HEK293T (cell line): ENCODE measurements at places on chromosomes 3 and 15.

DNA sequence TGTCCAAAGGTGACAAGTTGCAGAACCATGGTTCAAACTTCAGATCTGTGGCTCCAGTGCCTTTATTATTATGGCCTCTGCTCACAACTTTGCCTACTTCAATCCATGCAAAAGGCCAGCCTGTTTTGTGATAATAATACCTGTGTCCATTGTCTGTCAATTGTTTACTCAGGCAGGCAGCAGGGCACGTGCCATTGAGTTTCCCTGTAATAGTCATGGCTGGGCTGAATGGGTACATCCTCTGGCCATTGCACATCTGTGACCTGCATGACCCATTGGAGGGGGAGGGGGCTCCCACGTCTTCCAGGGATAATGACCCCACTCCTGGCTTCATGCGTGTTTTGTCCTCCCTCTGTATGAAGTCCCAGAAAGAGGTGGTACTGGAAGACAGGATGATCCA lies 215.4 kb downstream of the SSR3 start:
- no peak for DNase-seq

DNA sequence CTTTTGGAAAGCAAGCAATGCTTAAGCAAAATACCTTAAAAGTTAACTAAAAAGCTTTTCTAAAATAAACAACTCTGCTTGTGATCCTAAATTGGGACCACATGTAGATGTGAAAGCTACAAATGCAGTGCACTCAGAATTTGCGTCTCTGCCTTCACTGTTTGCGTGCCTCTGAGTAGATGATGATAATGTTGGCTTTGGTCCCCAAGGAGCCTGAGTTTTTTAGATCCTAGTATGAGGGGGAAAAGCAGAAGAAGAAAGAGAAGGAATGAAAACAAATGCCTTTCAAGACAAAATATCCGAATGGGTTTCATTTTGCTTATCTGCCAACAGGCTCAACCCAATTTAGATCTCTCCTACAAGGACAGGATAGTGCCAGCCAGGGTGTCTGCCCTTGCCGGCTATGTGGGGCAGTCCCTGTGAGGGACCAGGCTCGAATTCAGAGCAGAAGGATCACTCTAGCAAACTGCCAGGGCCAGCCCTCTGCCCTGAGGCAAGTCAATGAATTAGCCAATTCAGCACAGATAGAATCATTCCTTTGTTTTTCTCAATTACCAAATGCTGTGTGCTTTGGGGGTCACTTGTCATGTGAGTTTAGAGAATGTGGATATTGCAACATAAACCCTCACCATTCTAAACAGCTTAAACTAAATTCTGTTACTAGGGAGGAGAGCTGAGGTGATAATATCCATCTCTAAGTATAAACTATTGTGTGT lies 28.5 kb downstream of the SCG5 start:
- DNase-seq: no peak

GRCh38 chr3:80238606-80239005 lies 470.8 kb upstream of the ROBO1 start:
- no peak for DNase-seq

GRCh38 chr15:80202016-80202315 lies 49.2 kb downstream of the FAH start:
- no peak for DNase-seq

DNA sequence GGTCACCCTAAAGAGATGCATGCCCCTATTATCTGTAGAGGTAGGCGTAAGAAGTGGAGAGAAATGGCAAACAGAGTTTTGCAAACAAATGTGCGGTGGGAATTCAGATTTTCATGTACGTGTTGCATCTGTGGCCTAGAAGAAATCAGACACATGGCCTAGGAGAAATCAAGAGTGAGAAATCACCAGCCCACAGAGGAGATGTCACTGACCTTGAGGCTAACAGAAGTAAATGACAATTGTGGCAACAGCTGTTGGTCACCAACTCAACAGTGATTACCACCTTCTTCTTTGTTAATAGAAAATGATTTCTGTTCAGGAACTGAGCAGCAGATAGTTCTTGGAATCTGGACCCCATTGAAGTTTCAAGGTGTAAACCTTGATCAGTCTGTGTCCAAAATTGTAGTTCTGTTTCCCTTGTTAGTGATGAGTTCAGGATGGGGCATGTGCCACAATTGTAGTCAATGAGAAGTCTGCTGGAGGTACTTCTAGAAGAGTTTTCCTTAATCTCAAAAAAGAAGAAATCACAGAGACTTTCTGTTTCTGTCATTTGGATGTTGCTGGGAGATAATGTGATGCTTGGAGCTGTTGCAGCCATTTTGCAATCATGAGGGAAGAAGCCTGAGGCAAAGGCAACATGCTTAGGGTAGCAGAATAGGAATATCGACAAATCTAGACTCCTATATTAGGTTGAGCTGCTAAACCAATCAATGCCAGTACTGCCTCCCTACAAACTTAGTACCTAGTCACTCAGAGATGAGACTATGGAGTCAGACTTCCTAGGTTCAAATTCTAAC lies 34.3 kb upstream of the RFTN1 start:
- no peak for DNase-seq

- DNase-seq: no peak
These were observed 465.1 kb upstream of the RASGRP1 start for GRCh38 chr15:39029741-39030140.

DNA sequence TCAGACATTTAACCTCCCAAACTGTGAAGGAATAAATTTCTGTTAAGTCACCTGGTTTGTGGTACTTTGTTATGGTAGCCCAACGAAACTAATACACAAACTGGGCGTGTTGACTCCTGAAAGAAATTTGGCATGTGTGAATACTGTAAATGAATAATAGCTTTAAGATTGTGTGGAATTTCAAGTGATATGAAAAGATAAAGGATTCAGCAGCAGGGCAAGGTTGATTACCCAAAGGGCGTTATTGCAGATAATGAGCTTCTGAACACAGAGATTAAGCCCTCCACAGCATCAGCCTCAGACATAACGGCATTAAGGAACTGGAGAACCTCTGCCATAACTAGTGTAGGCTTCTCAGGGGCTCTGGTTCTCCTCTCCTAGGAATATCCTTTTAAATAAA lies 451.5 kb upstream of the NECTIN3 start:
- DNase-seq: no peak

DNA sequence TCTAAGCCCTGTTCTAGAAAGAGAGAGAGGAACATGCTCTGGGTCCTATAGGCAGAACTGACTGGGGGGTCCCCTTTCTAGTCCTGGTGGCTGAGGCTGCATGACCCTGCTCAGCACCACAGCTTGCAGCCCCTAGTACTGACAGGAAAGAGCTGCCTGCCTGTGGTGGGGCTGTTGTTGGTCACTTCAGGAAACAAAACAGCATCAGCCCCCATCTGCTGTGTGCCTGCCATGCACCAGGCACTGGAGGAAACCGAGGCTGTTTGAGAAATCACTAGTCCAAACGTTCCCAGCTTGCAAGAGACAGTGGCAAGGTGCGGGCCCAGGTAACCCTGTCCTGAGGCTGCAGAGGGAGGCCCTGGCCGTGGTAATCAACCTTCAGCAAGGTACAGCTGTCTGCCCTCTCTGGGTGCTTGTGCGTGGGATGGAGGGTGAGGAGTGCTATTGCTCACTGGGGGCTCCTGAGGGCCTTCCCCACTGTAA lies 90.6 kb downstream of the IQSEC1 start:
- no peak for DNase-seq

DNA sequence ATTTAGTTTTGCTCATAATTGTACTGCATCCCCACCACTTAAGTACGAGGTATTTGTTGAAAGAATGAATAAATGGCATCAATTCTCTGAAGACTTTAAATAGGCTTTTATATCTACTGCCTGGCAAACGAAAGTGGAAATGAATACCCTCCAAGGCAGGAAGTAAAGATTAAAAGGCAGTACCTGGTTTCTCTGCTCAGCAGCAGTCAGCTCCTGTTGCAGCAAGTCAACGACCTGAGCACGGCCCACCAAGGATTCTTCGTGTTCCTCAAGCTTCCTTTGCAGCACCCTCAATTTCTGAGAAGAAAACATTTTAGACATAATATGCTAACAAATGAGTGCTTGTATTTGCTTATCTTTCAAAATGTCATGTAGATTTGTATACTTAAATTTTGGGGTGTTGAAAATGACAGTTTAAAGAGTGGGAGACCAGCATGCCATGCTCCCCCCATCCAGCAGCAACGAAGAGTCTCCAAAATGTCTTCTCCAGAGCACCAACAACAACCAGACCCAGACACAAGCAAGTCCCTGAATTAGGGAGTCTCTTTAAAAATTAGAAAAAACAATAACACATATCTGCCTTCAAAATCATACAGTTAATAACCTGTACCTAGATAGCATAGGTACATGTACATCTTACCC lies 31.2 kb downstream of the GOLGB1 start:
- no peak for DNase-seq

DNA sequence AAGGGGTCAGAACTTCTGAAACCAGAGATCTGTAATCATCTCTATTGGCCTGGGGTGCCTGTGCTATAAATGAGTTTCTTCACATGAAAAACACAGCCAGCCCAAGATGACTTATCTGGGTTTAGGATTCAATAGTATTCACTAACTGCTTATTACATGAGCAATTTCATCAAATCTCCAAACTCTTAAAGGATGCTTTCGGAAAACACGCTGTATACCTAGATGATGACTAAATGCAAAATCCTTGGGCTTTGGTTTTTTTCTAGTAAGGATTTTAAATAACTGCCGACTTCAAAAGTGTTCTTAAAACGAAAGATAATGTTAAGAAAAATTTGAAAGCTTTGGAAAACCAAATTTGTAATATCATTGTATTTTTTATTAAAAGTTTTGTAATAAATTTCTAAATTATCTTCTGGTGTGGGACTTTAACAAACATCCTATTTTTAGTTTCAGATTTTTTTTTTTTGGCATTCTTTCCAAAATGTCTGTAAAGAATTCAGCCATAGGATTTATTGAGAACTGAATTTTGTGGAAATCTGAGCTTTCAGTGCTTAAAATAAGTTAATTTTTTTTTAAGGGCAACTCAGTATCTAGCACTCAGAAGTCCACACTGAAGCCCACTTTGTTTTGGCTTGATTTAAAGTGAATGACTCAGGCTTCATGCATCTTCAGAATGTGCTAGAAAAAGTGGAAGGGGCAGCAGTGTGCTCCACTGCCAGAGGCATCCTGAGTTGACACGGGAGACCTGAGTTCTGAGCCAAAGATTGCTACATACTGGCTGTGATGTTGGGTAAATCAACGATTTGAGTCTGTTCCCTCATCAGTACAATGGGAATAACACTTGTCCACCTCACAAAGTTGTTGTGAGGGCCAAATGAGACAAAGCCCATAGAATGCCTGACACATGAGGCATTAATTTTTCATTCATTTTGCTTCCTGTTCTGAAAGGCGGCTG lies 18.7 kb downstream of the TMEM43 start:
- DNase-seq: no peak

DNA sequence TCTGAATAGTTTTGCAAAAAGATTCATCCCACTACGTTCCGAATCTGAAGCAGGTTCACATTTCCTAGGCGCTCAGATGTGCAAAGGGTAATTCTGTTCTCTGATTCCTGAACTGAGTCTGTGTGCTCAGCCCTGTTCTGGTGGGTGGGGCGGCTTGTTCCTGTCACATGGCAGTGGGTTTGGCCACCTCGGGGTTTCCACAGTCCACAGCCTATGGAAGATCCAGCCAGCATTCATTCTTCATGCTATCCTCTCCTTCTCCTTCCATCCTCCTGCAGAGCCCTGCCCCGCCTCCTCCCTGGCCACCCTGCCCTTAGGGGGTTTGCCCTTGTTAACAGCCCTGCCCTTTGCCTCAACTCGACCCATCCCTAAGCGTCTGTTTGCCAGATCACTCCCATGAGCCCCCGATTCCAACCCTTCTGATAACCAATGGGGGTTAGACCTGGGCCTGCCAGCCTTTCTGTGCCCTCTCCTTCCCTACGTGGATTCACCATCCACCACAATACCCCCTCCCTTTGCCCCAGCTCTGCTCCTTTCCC lies 31.0 kb downstream of the PRR20G start:
- DNase-seq: no peak

GRCh38 chr15:99716540-99717095 lies 16.6 kb downstream of the LYSMD4 start:
- no peak for DNase-seq

DNA sequence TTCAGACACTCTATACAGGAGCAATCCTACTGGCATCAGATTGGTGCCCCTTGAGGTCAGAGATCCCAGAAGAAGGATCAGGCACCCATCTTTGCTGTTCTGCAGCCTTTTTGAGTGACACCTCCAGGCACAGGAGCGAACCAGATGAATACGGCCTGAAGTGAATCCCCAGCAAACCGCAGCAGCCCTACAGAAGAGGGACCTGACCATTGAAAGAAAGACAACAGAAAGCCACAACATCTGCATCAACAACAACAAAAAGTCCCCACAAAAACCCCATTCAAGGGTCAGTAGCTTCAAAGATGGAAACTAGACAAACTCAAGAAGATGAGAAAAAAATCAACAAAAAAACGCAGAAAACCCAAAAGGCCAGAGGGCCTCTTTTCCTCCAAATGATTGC lies 130.4 kb downstream of the PPM1L start:
- DNase-seq: no peak

GRCh38 chr3:49723296-49723627 lies 489 bp downstream of the GMPPB start:
- no peak for DNase-seq

DNA sequence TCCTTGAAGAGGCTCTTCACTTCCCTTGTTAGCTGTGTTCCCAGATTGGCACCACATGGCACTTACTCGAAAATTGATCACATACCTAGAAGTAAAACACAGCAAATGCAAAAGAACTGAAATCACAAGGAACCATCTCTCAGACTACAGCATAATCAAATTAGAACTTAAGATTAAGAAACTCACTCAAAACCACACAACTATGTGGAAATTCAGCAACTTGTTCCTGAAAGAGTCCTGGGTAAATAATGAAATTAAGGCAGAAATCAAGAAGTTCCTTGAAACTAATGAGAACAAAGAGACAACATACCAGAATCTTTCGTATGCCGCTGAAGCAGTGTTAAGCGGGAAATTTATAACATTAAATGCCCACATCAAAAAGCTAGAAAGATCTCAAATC lies 566.3 kb upstream of the TGFBR2 start:
- no peak for DNase-seq

GRCh38 chr15:45393851-45394250 lies 15.5 kb upstream of the GATM start:
- no peak for DNase-seq

DNA sequence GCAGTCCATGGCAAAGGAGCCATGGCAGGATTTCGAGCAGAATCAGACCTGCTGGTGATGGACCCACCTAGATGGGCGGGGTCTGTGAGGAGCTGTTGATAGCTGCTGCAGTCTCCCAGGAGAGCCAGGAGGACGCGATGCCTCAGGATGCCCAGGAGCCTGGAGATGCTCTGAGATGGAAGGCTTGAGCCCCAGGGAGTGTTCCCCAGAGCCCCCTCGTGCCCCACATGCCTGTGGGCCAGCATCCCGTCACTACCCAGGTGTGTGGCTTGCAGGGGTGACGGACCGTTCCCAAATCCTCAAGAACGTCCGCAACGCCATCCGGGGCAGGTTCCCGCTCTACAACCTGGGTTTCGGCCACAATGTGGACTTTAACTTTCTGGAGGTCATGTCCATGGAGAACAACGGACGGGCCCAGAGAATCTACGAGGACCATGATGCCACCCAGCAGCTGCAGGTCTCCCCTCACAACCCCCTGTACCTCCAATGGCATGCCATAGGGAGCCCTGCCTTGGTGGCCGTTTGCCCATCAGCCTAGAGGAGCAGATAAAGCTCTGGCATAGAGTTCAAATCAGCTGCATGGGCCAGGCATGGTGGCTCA lies 6.7 kb downstream of the ITIH1 start:
- no peak for DNase-seq
